Stimulated activated CD8-positive, alpha-beta memory T cell treated with anti-CD3 and anti-CD28 coated beads, Interleukin-12 subunit alpha, Interleukin-12 subunit beta, amount 100 ng/mL, for 1 hour (primary cell): ENCODE measurements at places on chromosomes 5 and 9.

- DNase-seq = no peak
Measured at GRCh38 chr5:114924769-114925168, 244.9 kb downstream of the TRIM36 start.

DNA sequence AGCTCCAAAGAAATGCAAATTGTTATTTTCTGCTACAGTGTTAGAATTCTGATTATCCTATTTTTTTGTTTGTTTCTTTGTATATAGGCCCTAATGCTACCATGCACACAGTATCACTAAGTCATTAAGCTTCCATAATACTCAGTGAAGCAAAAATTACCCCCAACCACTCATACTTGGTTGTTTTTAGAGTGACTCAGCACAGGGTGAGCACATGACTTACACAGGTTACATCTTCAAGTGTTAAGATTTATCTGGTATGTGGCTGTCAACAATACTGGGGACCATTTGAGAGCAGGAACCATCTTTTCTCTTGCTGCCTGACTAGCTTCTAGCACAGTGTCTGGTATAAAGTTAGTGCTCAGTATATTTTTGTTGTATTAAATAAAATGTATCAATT is 255.8 kb upstream of the SLC24A2 start:
- DNase-seq = no peak

- no peak for DNase-seq
Measured at GRCh38 chr9:23855873-23856604, 30.0 kb upstream of the ELAVL2 start.

DNA sequence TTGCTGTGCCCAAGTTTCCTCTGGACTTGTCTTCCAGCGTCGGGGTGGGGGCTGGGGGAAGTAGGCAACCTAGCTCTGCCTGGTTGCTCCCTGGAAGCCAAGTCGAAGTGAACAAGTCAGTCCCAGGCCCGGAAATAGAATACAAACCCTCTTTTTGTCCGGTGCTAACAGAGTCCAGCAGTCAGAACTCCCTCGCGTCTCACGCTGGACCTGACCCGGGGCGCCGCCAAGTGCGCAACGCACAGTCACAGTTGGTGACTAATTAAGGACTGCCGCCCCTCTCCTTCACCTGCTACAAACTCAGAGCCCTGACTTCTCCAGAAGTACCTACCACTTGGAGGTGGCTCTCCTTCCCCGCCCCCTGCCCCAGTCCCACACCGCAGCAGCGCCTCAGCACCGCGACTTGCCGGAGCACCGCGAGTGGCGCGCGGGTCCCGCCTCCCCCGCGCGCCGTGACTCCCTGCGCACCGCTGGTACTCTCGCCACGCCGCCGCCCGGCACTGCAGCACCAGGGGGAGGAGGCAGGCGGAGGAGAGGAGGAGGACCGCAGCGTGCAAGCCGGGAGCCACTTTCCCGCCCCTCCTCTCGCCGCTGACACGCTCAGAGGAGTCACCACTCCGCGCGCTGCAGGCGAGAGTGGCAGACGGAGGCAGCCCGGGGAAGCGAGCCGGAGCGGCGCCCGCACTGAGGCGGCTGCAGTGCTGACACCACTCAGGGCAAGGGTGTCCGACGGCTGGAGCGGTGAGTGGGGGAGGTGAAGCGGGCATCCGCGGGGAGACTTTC is at the start of gene SV2C:
Gene SV2C, plus strand, starts transcription at position 612 of the 783 bp plus-strand sequence. CDS start 48,368 bp downstream, outside the sequence.
- DNase-seq = no peak

- no peak for DNase-seq
Measured at GRCh38 chr5:3346111-3346820, 249.4 kb upstream of the IRX1 start.

GRCh38 chr9:88807426-88807825 is 183.8 kb upstream of the S1PR3 start:
- DNase-seq = no peak

DNA sequence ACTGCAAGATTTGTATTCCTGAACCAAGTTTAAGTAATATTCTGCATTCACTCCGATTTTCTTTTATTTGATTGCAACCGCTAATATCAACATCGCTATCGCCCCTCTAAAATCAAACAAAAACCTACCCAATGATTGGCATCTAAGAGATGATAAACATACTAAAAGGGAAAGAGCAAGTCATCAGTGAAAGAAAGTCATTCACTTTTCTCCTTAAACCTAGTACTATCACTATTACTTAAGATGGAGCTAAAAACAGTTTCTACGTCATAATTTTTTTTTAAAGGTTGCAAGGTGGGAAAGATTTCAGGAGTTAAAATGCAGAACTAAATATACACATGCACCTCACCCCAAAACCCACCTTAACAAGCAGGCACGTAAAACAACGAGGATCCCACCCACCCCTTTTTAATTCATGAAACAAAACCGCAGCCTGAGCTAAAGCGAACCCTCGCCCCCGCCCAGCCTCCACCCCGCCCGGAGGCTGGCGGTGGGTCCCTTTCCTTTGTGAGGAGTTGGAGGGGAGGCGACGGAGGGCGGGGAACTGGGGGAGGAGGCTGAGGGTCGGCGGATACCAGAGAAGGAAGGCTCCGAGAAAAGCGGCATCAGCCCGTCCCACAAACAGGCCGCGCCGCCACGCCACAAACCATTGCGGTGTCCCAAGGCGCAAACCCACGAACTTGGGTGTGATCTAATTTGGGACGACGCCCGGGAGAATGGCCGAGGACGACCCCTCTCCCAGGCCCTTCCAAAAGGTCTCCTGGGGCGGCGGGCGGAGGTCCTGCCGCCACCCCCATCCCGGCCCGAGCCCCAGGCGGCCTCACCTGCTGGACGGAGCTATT is 861 bp downstream of the UBQLN1 start:
- peak; percentile 43 for DNase-seq

- DNase-seq = no peak
Measured at GRCh38 chr5:12675959-12676358, 771.7 kb upstream of the CTNND2 start.

GRCh38 chr9:109149722-109150121 is 17.3 kb downstream of the FRRS1L start:
- no peak for DNase-seq

- no peak for DNase-seq
Measured at GRCh38 chr5:114988096-114988495, 181.6 kb downstream of the TRIM36 start.

DNA sequence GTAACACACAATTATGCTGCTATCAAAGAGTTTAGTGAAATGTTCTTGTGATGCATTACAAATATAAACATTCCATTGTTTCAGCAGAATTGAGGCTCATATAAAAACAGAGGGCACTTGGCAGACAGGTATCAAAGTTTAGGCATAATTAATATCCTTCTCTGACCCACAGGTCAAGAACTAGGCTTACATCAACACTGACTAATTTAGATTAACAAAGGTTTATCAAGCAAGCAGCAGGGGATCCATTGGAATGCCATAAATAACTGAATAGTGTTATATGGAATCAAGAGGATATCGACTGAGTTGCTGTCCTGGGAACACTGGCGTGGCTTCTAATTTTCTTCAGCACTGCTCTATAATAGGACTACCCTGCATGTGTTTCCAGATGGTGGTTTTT is 414.5 kb upstream of the ARRDC3 start:
- DNase-seq = no peak

GRCh38 chr5:175484829-175485228 is 6.5 kb downstream of the SFXN1 start:
- no peak for DNase-seq

DNA sequence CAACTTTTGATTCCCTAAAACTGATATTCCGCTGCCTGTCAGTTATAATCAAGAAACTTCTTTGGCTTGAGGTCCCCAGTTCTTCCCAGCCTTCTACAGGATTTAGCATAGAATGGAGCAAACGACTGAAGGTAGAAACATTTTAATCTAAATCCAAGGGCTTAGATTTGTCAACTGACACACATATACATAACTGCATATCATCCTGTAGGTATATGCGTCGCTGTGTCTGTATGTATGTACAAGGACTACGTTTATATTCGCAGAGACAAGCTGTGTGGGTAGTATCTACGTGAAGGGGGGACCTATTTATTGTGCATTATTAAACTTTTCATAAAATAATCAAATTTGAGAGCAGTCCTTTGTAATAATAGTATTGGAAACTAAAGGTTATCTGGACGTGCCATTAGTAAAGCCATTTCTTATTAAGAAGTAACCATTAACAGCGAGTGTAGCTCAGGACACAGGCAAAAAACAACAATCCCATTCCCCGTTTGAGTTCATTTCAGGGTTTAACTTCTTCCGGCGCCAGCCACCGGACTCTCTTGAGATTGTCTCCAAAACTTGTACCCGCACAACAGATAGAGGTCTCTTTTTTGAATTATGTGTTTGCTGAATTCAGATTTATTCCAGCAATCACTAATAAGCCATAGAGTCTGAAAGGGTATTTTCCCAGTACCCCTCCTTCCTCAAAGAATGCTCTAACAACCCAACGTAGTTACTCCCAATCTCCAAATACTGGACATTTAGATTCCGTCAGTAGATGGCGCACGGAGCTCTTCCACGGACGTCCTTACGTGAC is 2.1 kb upstream of the MLLT3 start:
- DNase-seq = peak; percentile 27

GRCh38 chr9:136079211-136079915 is 15.7 kb downstream of the NACC2 start:
- DNase-seq = no peak

GRCh38 chr9:109181284-109181683 is 14.2 kb upstream of the FRRS1L start:
- no peak for DNase-seq

DNA sequence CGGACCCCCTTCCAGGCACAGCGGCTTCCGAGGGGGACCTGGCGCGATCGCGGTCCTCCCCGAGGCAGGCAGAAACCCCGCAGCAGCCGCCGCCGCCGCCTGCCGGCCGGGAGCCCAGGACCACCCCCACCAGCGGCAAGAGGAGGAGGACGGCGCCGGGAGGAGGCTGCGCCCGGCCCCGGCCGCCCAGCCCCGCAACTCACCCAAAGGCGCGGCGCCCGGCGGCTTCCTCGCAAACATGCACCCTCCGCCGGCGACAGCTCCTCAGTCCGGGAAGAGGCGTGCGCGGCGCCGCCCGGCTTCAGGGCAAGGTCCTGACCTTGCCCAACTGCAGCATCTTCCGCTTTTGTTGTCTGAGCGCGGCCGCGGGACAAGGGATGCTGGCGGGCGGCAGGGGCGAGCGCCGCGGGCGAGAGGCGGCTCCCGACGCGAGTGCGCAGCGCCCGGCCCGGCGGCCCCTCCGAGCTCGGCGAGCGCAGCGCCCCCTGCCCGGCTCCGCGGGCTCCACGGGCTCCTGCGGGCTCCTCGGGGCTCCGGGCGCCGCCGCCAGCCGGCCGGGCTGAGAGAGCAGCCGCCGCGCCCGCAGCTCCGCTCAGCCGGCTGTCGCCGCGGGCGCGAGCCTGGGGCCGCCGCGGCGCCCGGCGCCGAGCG is 507 bp downstream of the CTNND2 start:
- DNase-seq = no peak

DNA sequence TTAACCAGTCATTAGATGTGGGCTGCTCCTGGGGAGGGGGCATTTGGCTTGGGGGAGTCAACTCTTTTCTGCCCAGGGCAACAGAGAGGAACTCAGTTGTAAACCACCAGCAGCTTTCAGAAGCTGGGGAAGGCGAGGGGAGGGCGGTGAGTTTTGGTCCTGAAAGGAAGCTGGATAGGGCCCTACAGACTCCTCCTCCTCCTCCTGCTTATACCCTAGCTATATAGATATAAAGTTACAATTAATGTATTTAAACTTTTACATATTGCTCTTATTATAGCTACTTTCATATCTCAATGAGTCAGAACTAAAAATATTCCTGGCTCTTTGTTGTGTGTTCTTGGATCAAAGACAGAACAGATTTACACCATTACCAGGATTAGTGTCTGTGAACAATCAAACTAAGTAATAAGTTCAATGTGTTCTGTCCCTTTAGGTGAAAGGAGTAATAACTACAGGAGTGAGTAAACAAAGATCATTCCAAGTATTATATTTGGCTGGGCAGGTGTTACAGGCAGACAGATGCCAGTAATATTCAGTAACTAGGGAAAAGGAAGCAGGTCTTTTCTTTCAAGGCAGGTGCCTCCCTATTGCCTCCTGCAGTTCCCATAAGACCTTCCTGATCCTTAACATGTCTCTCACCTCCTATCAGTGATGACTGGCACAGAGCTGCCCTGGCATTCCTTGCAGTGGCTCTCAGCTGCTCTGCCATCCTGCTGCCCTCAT is 20.5 kb upstream of the VPS13A start:
- DNase-seq = no peak

GRCh38 chr5:102713682-102714231 is 41.3 kb upstream of the PAM start:
- no peak for DNase-seq

- no peak for DNase-seq
Measured at GRCh38 chr5:143646961-143647360, 165.0 kb upstream of the HMHB1 start.

DNA sequence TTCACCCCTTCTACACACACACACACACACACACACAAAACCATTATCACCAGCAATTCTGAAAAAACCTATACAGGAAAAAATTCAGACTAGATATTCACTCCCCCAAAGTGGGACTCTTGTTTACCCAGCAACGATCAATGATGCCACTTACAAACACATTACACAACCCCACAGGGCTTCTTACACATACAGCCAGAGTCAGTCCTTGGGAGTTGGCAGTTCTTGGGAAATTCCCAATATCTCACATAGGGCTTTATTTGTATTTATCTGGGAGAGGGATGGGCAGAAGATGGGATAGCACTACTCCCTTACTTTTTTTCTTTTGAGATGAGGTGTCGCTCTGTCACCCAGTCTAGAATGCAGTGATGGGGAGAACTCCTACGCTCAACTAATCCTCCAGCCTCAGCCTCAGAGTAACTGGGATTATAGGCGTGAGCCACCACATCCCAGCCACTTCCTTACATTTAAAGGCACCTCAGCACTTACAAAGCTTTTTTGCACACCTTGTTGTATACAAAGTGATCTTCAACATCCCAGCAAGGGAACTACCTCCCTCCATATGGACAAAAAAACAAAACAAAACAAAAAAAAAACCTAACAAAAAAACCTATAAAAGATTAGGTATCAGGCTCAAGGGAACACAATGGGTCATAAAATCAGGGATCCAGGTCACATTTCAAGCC is 168.4 kb downstream of the TSSK1B start:
- DNase-seq = no peak

DNA sequence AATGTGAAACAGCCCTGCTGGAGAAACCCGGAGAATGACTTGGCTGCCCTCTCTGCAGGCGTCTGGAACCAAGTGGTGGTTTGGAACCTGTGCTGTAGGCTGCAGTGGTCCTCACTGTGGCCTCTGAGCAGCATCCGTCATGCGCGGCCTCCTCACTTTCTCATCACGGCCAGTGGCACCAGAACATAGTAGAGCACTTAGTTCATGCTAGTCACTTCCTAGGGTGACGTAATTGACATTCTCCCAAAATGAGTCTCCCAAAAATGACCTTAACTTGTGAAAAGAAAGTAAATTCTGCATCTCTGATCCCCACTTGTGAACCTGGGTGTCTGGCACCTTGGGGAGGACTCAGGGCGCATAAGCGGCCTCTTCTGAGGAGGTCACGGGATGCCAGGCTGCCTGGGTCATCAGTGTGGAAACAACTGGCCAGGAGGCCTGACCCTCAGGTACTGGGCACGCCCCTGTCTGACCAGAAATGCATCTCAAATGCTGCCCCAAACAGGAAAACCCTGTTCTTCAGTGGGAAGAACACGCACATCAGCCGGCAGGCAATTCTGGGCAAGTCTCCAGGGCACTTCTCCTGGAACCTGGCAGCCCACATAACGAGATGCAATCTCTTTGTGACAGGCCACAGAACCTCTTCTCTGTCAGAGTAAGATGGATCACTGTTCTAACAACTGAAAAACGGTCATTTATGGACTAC is 36.6 kb upstream of the SPTLC1 start:
- no peak for DNase-seq
